ENCODE measurements at places on chromosomes 3 and 15. TPM values are rescaled to one million over a fixed set of nuclear protein-coding genes. Genes with fewer than 3 reads are reported as not detected.

ZNF502 gene
- total RNA-seq: 11.4 TPM

KBTBD13 gene
- total RNA-seq: 0.18 TPM

LYZL4 gene
- total RNA-seq: not detected

ZIC4 gene
- total RNA-seq: not detected

ATP10A gene
- total RNA-seq: 10.6 TPM

SERPINI2 gene
- total RNA-seq: 0.55 TPM

RETNLB gene
- not detected for total RNA-seq

SOX14 gene
- not detected for total RNA-seq

STRIT1 gene
- not detected for total RNA-seq

TOPAZ1 gene
- not detected for total RNA-seq

MAGEF1 gene
- 30.4 TPM for total RNA-seq

DLEC1 gene
- total RNA-seq: 5.6 TPM

LMAN1L gene
- total RNA-seq: not detected

ACOX2 gene
- total RNA-seq: 12.8 TPM

TRPM1 gene
- not detected for total RNA-seq

ZBTB47 gene
- total RNA-seq: 32.1 TPM

ADGRG7 gene
- 0.78 TPM for total RNA-seq

CAMK1 gene
- 24.3 TPM for total RNA-seq

CCDC13 gene
- 1.2 TPM for total RNA-seq

MED12L gene
- 3.9 TPM for total RNA-seq

SAMMSON gene
- not detected for total RNA-seq

AGBL1 gene
- total RNA-seq: not detected

CCR1 gene
- 4.3 TPM for total RNA-seq

RTP4 gene
- total RNA-seq: 10.6 TPM

ATP13A5 gene
- total RNA-seq: not detected

SLC6A1 gene
- total RNA-seq: 4.0 TPM

GOLGA6B gene
- total RNA-seq: 0.36 TPM

LINGO1 gene
- 1.7 TPM for total RNA-seq

FMN1 gene
- total RNA-seq: 16.1 TPM

ZNF660 gene
- total RNA-seq: 7.5 TPM

EIF3J gene
- 82.9 TPM for total RNA-seq

XCR1 gene
- 0.70 TPM for total RNA-seq

GOLGA8B gene
- total RNA-seq: 172 TPM

WNT5A gene
- 152 TPM for total RNA-seq

LRRC34 gene
- total RNA-seq: 4.5 TPM

MCF2L2 gene
- total RNA-seq: 3.0 TPM

MYL3 gene
- 4.6 TPM for total RNA-seq

EHD4 gene
- 64.1 TPM for total RNA-seq

CAPN3 gene
- 18.9 TPM for total RNA-seq

TEX55 gene
- total RNA-seq: not detected

SPINT1 gene
- 138 TPM for total RNA-seq

GP9 gene
- not detected for total RNA-seq

ACKR4 gene
- total RNA-seq: 10.4 TPM

C3orf85 gene
- total RNA-seq: not detected

KIF15 gene
- total RNA-seq: 0.83 TPM

TM6SF1 gene
- total RNA-seq: 8.7 TPM

CNTN3 gene
- total RNA-seq: 24.5 TPM

ALDH1A3 gene
- total RNA-seq: 24.2 TPM

All from ureter (tissue), 1 donor.